Stimulated activated CD8-positive, alpha-beta memory T cell treated with anti-CD3 and anti-CD28 coated beads, Interleukin-15, amount 100 ng/mL, for 1 hour (primary cell): ENCODE measurements at places on chromosomes 13 and 19.

GRCh38 chr13:80030491-80030890 lies 310.4 kb downstream of the SPRY2 start:
- no peak for DNase-seq

- no peak for DNase-seq
Observed at GRCh38 chr19:45863840-45864628, at the start of gene FOXA3. TSS of gene FOXA3 (plus strand) at chr19:45864326. CDS start at chr19:45864457, 131 bp downstream.

GRCh38 chr19:14943601-14944000 lies 2.3 kb downstream of the OR7C2 start:
- no peak for DNase-seq

DNA sequence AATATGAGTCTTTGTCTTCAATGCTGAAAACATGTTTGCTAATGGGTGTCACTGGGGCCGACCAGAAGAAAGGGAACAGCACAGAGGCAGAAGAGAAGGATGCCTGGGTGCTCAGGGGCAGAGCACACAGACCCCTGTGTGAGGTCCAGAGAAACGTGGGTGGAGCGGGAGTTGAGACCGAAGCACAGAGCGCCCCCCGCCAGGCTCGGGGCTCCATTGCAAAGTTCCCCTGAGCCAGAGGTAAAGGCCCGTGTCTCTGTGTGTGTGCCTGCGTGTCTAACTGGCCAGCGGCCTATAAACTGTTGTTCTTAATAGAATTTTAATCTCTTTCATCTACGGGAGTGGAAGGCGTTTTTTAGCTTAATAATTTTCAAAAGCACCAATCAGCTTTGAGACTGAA lies 343.1 kb downstream of the TEX29 start:
- DNase-seq: no peak

DNA sequence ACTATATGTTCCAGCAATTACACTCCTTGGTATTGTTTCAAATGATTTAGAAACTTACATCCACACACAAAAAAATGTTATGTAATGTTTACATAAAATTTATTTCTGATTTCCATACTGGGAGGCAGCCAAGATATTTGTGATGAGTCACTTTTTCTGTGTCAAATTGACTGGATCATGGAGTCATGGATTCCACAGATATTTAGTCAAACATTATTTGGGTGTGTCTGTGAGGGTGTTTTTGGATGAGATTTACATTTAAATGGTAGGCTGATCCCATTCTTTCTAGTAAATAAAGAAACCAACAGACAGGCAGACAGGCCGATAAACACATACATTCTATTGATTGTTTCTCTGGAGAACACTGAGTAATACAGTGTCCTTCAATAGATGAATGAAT lies 562.8 kb downstream of the SLITRK6 start:
- DNase-seq: no peak

GRCh38 chr19:45554481-45554880 lies 30.1 kb downstream of the OPA3 start:
- no peak for DNase-seq

- DNase-seq: no peak
Observed at GRCh38 chr13:77696879-77697216, 639 bp upstream of the SLAIN1 start.

DNA sequence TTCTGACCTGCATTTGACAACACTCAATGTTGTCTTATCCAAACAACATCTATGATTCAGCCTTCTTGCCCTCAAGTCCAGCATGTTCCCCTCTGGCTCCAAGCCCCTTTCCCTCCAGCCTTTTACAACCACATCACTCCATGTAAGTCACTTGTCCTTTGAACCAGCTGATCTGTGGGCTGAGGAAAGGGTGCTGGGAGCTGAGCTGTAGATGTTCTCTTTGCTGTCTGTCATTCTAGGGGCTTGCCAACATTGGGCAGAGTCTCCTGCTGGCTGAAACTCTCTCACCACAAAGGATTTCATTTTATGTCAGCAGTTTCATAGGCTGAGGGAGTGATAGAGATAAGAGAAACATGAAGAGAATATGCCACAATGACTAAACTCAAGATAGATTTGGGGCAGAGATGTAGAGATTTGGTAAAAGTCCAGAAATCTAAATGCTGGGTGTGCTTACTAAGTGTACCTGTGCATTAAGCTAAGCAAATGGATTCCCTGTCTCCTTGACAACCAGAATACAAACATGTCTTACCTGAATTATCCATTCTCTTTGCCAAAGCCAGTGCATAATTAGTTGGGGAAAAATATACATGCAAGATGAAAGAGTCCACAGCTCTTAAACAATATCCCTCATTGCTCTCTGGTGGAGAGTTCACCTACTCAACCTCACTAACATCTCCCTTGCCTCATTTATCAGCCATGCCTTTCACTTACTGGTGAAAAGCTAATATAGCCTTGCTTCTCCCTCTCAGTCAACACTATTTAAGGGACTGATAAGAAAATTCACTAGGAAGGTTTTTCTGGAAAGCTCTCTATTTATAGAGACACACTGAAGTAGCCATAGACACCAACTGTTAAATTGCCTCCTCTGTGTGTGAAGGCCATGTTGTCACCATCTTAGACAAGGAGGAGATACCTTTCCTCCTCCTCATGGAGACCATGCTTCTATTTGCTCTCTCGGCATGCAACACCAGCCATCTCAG lies 175.5 kb upstream of the SERP2 start:
- no peak for DNase-seq

GRCh38 chr19:18967358-18968146 lies 26.5 kb upstream of the HOMER3 start:
- no peak for DNase-seq

GRCh38 chr19:4108767-4109625 lies 14.9 kb downstream of the MAP2K2 start:
- DNase-seq: peak; percentile 35

DNA sequence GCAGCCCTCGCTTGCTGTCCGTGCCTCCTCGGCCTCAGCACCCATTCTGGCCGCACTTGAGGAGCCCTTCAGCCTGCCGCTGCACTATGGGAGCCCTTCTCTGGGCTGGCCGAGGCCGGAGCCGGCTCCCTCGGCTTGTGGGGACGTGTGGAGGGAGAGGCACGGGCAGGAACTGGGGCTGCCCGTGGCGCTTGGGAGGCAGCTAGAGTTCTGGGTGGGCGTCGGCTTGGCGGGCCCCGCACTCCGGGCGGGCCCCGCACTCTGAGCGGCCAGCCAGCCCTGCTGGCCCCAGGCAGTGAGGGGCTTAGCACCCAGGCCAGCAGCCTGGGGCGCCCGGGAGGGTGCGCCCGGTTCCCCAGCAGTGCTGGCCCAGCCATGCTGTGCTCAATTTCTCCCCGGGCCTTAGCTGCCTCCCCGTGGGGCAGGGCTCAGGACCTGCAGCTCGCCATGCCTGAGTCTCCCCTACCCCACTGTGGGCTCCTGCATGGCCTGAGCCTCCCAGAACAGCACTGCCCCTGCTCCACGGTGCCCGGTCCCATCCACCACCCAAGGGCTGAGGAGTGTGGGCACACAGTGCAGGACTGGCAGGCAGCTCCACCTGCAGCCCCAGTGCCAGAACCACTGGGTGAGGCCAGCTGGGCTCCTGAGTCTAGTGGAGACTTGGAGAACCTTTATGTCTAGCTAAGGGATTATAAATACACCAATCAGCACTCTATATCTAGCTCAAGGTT lies 240.0 kb upstream of the PRR20A start:
- DNase-seq: no peak

- no peak for DNase-seq
Observed at GRCh38 chr19:48920949-48921348, 12.6 kb upstream of the DHDH start.

DNA sequence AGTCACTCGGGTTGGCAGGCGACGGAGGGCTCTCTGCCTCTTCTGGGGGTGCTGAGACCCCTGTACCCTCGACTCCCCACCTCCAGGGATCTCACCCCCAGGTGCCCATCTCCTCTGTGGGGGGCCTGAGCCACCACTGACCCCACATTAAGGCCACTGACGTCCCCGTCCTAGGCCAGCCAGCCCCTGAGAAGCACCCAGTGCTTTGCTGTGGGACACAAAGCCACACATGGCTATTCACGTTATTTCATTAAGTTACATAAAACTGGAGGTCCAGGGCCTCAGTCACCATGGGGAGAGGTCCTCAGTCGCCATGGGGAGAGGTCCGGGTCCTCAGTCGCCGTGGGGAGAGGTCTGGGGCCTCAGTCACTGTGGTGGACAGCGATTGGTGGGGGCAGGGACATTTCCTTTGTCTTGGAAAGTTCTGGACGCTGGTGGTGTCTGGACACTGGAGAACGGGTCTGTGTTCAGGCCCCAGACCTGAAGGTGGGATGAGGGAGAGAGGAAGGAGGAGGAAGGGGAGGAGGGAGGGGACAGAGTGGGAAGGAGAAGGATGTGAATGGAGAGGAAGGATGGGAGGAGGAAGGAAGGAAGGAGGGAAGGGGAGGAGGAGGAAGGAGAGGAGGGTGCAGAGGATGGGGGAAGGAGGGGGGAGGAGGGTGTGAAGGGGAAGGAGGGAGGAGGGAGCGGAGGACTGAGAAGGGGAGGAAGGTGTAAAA lies 3.9 kb upstream of the EFNA2 start:
- no peak for DNase-seq

- peak; percentile 57 for DNase-seq
Observed at GRCh38 chr19:10836479-10837330, 693 bp upstream of the TMED1 start.

- no peak for DNase-seq
Observed at GRCh38 chr19:33464010-33464732, 57.4 kb downstream of the PEPD start.

GRCh38 chr19:2079076-2079864 lies 16.9 kb downstream of the MOB3A start:
- no peak for DNase-seq

DNA sequence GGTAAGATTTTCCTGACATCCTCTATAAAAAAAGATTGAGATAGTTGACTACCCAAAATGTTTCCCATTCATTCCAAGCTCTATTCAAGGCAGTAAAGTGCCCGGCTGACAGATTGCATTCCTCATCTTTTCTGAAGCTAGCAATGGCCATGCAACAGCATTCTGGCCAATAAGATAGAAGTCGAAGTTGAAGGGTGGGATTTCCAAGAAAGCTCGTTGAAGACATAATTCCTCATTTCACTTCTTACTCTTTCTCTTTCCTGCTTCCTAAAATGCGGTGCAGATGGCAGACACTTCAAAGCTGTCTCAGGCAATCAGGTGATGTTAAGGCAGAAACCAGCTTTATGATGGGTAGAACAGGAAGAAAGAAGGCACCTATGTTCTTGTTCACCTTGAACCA lies 13.4 kb upstream of the ALOX5AP start:
- no peak for DNase-seq

DNA sequence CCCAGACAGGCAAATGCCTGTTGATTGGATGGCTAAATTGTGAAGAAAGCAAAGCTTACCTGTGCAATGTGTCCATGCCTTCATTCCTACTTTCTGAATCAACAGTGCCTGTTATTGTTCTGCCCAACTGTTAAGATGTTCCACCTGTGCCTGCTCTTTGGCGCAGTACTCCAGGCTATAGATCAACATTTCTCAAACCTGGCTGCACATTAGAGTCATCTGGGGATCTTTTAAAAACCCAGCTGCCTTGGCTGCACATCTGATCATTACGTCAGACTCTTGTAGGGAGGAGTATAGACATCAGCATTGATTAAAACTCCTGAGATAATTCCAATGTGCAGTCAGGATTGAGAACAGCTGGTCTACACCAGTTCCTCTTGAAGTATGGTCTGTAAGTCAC lies 16.2 kb upstream of the CPB2 start:
- no peak for DNase-seq

- DNase-seq: no peak
Observed at GRCh38 chr13:34207872-34208271, 389.9 kb downstream of the RFC3 start.

DNA sequence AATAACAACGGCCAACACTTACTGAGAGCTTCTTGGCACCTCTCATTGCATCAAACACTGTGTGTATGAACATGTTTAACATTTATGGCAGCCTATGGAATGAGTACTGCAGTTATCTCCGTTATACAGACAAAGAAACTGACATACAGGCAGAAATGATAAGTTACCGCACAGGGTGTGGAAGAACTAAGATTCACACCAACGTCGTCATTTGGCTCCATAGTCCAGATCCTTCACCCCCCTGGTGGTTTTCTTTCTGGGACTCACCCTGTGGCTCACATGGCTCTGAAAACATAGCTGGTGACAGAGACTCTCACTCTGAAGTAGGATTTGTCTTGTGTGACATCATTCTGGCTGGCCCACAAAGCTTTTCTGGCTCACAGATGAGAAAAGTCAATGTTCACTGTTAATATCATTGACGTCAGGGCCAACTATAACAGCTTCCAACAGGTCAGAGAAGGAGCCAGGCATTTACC lies 230.1 kb downstream of the DLEU7 start:
- DNase-seq: no peak

DNA sequence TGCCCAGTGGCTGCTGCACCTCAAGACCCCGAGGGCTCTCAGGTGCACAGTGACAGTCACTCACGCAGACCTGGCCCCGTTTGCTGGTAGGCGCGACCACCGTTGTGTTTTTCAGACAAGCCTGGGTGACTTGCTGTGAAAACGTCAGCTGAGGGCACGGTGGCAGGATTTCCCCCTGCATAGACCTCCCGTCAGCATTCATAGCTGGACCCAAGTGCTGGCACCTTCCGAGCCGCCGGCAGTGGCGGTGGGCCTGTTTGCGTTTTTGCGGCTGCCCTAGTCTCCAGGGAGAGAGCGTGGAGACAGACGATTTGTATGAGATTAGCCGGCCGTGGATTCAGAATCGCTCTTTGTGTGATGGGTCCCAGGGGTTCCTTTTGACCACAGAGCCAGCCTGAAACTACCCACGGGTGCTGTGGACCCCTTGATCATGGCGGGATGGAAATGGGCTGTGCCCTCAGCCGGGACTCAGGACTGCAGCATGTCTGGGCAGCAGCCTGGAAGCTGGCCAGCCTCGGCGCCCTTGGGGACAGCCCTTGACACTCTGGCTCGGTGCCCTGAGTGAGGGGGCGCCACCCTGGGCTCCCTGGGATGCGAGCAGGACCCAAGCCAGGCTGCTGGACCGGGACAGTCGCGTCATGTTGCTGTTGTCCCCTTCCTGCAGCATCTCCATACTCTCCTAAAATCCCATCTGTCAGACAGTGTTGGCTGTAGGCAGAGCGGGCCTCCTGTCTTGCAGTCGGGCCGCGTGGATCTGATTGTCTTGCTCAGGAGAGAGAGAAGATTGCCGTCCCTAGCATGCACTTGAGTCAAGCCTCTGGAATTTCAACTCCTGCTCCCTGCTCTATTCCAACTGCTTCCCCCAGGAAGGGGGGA lies 8.6 kb downstream of the KDM4B start:
- no peak for DNase-seq

- no peak for DNase-seq
Observed at GRCh38 chr19:1307320-1307719, 21.6 kb downstream of the EFNA2 start.
